ENCODE measurements at places on chromosomes 3 and 15.

GRCh38 chr3:140455521-140456214, 222.2 kb upstream of the TRIM42 start:
- DNase-seq: no peak

- no peak for DNase-seq
Measured at GRCh38 chr3:36763850-36764703, at the start of gene DCLK3. DCLK3 (minus strand) TSS chr3:36764553; CDS start chr3:36764263, 290 bp downstream.

DNA sequence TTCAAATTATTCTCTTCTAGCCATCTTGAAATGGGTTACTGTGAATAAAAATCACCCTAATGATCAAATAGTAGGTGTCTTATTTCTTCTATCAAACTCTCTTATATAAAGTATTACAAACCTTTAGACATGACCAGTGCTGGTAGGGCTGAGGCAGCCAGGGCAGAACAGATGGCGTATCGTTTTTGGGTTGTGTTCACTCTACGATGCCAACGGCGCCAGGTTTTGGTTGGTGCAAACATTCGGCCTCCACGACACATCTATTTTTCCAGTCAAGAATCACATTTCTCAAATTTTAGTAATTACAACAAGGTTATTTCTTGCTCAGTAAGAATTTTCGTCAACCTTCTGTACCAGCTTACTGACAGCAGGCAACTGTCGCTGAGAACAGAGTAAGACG, 2.2 kb downstream of the RPL4 start:
- no peak for DNase-seq

- DNase-seq: no peak
Measured at GRCh38 chr3:110070161-110070916, 733.0 kb upstream of the DPPA4 start.
